ENCODE measurements at places on chromosomes 3 and 15.

DNA sequence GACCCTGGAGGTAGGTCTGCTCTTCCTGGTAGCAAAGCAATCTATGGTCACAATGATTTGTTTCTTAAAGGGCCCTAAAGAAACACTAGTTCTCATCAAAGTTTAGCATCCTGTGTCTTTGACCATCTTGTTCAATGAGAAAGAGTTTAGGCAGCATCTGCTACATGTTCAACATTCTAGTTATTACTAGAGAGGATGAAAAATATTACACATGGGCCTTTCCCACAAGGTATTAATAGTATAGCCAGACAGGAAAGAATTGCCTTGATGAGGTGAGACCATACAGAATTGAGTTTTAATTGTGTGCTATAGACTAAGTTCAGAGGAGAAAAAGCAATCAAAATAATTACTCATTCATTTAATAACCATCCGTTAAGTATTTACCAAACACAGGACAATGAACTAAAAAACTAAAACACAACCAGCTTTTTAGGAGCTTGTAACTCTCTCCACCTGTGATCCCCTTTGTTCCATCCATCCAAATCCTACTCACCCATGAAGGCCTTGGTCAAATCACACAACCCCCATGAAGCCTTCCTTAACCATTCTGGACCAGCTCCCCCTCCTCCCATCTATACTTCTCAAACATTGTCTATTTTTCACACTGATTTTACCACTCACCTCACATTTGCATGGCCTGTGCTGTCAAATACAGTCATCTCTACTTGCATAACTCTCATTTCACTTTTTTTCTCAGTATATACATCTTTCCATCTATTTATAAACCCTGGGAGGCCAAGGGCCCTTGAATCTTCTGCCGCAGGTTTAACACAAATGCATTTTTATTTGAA is 122.9 kb downstream of the RORA start:
- DNase-seq = no peak

- DNase-seq = no peak
These were observed 87.1 kb downstream of the WNT7A start for GRCh38 chr3:13792512-13793371.

GRCh38 chr15:101514318-101514717 is 24.8 kb upstream of the PCSK6 start:
- DNase-seq = no peak

- no peak for DNase-seq
These were observed 36.8 kb downstream of the FNDC3B start for GRCh38 chr3:172076212-172076611.

DNA sequence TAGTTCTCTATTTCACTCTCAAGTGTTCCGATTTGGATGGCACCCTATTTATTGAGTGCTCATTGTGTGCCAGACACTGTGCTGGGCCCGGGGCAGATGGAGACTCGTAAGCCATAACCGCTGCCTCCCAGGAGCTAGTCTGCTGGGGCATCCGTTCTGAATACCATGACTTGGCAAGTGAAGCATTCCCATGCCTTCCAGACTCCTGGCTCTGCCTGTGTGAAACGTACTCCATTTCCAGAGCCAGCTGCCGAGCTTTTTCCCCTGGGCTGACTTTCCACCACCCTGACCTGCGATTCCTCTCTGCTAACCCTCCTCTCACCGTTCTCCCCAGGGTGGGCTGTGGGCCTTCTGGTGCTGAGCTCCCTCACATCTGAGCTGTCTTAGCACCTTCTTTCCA is 303.1 kb upstream of the CTDSPL start:
- no peak for DNase-seq
